Pancreas (tissue), 10 donors: ENCODE measurements at places on chromosomes 7 and 10. TPM values are rescaled to one million over a fixed set of nuclear protein-coding genes. Genes with fewer than 3 reads are reported as not detected.

CAV1 gene
- total RNA-seq, result 15.9 TPM

ADAM22 gene
- 2.8 TPM for total RNA-seq

ZNF117 gene
- 3.0 TPM for total RNA-seq

DNA sequence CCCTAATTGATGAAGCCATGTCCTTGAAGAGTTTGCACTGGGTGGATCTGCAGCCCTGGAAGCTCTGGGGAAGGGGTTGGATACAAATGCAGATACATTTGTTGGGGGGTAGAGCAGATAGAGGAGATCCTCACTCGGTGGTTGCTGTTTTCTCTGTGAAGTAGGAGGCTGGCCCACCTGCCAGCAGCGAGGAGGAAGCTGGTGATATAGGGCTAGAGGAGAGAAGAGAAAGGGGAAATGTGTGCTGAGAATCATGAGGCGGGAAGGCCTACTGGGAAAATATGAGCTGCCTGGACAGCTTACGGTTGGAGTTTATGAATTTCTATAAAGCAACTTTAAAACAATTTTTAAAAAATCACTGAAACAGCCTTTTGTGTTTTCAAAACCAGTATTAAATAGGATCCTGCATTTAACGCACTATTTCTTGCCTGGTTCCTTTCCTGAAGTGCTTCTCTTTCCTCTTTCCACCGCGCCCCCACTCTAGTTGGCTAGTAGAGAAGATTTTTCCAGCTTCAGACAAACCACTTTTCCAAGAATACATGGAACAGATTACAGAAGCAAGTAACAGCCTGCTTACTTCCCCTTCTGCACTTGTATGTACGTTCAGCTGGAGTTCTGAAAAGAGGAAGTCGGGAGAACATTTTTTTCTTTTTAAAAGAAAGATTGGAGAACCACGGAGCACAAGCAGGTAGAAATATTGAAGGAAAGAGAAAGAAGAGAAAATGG, 100.6 kb upstream of the GLCCI1 start:
- H3K4me3 ChIP-seq, result no peak overlapping the region
- H3K27me3 ChIP-seq, result no peaks in the 10 kb centered on the region
- H3K4me1 ChIP-seq, result no peaks in the 10 kb centered on the region
- H3K27ac ChIP-seq, result no peak overlapping the region
- DNase-seq, result no peak

- H3K27ac ChIP-seq, result no peak overlapping the region
- H3K4me1 ChIP-seq, result no peaks in the 10 kb centered on the region
- no peaks in the 10 kb centered on the region for H3K36me3 ChIP-seq
- no peak for DNase-seq
These were observed 1.7 kb upstream of the CTNNA3 start for GRCh38 chr10:67697724-67698131.

- no peaks in the 10 kb centered on the region for H3K27me3 ChIP-seq
- no peak for DNase-seq
- H3K27ac ChIP-seq, result no peak overlapping the region
- H3K36me3 ChIP-seq, result no peaks in the 10 kb centered on the region
- no peaks in the 10 kb centered on the region for H3K4me1 ChIP-seq
- no peak overlapping the region for H3K4me3 ChIP-seq
These were observed 919 bp downstream of the PLA2G12B start for GRCh38 chr10:72953687-72954086.

- H3K4me1 ChIP-seq, result peaks cover 4% of the 10 kb centered on the region
- peak overlapping the region; percentile 94 for H3K27ac ChIP-seq
- DNase-seq, result peak; percentile 37
- peak overlapping the region; percentile 76 for H3K4me3 ChIP-seq
These were observed 276.1 kb upstream of the NEBL start for GRCh38 chr10:21172930-21173801.

DNA sequence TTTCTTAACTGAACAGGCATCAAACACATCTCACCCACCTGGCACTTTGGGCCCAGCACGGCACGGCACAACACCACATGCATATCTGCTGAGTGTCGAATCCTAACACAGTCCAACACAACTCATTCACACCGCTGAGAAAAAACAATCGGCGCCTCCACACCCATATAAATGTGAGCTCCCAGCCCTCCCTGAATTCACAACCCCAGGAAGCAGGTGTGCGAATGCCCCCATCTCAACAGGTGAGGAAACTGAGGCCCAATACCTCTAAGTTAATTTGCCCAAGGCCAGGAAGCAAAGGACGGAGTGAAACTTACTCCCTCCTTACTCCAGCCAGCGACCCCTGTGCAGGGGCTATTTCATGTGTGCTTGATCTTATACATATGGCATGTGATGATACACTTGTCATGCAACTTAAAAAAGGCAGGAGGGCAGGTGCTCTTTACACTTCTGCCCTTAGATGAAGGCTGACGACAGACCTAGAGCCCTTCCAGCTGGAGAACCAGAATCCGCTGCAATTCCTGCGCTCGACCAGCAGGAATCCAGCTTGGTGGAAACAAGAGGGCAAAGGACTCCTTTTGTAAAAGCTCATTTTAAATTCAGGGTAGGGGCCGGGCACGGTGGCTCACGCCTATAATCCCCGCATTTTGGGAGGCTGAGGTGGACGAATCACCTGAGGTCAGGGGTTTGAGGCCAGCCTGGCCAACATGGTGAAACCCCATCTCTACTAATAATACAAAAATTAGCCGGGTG, 116.0 kb downstream of the LARP4B start:
- no peaks in the 10 kb centered on the region for H3K4me1 ChIP-seq
- peaks cover 6% of the 10 kb centered on the region for H3K36me3 ChIP-seq

DNA sequence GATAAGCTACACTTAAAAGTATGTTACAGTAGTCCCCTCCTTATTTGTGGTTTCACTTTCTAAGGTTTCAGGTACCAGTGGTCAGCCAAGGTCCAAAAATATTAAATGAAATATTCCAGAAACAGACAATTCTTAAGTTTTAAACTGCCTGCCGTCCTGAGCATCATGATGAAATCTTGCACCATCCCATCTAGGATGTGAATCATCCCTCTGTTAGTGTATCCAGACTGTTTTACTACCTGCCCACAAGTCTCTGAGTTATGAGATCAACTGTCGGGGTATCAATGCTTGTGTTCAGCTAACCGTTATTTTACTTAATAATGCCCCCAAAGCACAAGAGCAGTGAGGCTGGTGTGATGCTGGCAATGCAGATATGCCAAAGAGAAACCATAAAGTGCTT, 11.4 kb downstream of the KDM7A start:
- no peaks in the 10 kb centered on the region for H3K27me3 ChIP-seq
- H3K4me3 ChIP-seq, result no peak overlapping the region
- no peaks in the 10 kb centered on the region for H3K36me3 ChIP-seq
- H3K4me1 ChIP-seq, result no peaks in the 10 kb centered on the region
- H3K27ac ChIP-seq, result no peak overlapping the region
